Activated CD4-positive, alpha-beta T cell treated with anti-CD3 and anti-CD28 coated beads for 1 hour (primary cell): ENCODE measurements at places on chromosomes 12 and 14.

GRCh38 chr14:95041477-95042020 is 115.8 kb downstream of the DICER1 start:
- DNase-seq = no peak

DNA sequence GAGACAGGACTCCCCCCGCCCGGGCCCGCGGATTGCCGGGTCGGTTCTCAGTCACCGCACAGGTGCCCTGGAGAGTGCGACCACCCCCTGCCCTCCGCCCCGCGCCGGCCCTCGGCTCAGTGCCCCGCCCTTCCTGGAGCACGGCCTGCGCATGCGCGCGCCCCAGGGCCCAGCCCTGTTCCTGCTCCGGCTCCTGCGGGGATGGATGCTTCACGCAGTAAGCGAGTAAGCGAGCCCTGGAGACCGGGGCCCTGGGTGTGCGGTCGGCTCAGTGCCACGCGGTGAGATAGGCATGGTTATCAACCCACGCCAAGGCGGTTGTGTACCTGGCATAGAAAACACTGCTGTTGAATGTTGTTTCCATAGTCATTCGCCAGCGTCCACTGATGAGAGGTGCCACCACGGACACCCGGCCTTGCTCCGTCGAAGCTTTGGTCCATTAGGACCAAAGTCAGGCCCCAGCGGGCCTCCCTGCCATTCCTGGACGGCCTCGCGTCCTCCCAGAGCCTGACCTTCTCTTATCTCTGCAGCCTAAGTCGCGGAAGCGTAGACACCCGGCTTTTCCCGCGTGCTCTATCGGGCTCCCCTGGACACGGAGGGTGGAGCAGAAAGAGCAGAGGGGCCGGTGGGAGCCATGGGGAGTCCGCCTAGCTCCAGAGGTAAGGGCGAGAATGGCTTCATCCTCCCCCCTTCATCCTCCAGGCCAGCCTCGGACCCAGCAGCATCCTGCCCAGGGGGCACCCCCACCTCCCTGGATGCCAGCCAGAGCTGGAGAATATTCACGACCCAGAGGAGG is 90.6 kb downstream of the PAPOLA start:
- peak; percentile 43 for DNase-seq

- no peak for DNase-seq
These were observed 68.3 kb downstream of the FOXN3 start for GRCh38 chr14:89348722-89349121.

- no peak for DNase-seq
These were observed 8.5 kb downstream of the ZFP36L1 start for GRCh38 chr14:68784226-68784910.

GRCh38 chr14:41355866-41356265 is 250.8 kb upstream of the LRFN5 start:
- no peak for DNase-seq

DNA sequence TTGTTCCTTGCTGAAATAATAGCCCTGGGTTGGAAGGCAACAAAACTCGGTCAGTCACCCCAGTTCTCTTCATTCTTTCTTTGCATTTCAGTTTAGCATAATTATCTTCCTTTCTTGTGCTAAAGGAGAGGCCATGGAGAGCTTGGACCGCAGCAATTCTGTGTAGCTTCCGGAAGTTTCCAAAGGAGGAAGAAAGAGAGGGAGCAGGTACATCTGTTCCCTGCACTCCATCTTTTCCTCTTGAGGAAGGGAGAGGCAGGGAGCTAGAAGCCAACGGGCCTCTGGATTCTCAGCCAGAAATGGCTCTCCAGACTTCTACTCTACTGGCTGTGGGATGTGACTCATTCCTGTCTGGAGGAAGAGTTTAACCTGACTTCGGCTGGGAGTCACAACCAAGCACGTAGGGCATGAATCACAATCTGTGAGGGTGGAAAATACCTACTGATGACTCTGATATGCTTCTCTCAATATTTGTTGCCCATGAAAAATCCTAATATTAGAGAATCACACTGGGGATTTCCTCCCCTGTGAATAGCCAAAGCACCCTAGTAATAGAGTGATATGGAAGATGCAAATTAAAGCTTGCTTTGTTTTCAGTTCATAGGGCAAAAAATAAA is 17.0 kb downstream of the ANO6 start:
- no peak for DNase-seq

- DNase-seq = no peak
These were observed 230.3 kb downstream of the SUDS3 start for GRCh38 chr12:118606690-118607089.

GRCh38 chr14:70020352-70021170 is 141.3 kb downstream of the SMOC1 start:
- DNase-seq = no peak

GRCh38 chr12:42977451-42978230 is 388.1 kb upstream of the PRICKLE1 start:
- DNase-seq = no peak

- DNase-seq = no peak
These were observed 3.2 kb upstream of the MEG3 start for GRCh38 chr14:100822532-100823296.

GRCh38 chr14:70919774-70920173 is 12.5 kb downstream of the PCNX1 start:
- no peak for DNase-seq

DNA sequence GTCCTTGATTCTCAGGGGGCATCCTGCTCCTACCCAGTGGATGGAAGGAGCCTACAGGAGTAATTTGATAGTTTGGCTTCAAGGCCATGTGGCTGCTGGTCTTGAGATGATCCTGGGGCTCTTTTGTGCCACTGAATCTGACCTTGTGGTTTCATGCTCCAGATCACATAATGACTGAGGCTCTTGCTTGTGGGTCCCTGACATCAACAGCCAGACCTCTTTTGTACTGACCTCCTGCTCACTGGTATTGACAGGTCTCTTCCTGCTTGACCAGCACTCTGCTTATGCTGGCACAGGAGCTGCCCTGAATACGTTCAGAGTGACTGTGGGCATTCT is 23.2 kb upstream of the JPH4 start:
- DNase-seq = no peak

DNA sequence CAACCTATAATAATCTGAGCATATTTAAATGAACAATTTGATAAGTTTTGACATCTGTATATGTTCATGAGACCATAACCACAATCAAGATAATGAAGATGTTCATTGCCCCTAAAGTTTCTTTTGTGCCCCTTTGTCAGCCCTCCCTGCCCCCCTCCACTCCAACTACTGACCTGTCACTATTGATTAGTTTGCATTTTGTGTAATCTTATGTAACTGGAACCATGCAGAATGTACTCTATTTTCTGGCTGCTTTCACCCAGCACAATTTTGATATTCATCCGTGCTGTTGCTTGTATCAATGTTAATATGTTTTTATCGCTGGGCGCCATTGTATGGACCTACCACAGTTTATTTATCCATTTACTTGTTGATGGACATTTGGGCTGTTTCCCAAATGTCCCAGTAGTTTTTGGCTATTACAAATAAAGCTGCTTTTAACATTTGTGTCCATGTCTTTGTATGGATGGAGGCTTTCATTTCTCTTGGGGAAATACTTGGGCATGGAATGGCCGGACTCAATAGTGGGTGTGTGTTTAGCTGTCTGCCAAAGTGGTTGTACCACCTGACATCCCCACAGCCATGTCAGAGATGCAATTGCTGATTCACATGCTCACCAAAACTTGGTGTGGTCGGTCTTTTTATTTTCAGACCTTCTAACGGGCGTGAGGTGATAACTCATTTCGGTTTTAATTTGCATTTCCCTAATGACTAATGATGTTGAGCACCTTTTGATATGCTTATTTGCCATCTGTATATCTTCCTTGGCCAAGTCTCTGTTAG is 38.9 kb downstream of the EML1 start:
- no peak for DNase-seq

GRCh38 chr12:55743406-55744339 is 751 bp downstream of the GDF11 start:
- peak; percentile 29 for DNase-seq

DNA sequence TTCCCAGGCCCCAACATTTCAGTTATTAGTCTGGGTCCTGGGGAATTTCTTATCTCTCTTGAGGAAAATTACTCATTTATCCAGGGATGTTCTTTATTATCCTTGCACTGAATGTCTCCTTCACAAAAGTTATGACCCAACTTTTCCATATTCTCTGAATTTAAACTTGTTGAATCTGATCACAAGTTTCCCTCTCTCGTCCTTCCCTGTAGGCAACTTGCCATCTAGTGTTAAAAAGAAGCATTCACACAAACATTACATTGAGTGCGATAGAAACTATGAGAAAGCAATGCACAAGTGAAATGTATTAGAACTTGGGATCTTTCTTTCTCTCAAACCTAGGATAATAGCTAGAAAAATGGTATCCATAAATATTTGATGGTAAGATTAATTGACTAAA is 608.4 kb downstream of the FSCB start:
- DNase-seq = no peak

DNA sequence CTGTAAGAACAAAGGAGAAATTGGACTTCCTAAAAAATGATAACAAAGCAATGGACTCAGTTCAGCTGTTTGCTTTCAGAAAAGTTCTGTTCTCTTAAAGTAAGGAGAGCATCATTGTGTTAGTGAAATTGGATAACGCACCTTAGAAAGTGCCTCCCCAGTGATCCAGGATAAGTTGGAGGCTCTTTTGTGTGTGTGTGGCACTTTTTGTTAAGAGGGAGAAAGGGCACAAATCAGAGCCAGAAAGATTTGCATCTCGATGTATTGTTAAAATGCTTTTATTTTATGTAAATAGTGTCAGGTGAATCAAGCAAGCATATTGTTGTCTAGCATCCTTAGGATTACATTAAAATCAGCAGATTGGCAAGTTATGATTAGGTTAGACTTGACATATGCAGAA is 2.1 kb downstream of the STK38L start:
- no peak for DNase-seq

GRCh38 chr12:80704420-80704819 is 3.0 kb upstream of the MYF6 start:
- no peak for DNase-seq

DNA sequence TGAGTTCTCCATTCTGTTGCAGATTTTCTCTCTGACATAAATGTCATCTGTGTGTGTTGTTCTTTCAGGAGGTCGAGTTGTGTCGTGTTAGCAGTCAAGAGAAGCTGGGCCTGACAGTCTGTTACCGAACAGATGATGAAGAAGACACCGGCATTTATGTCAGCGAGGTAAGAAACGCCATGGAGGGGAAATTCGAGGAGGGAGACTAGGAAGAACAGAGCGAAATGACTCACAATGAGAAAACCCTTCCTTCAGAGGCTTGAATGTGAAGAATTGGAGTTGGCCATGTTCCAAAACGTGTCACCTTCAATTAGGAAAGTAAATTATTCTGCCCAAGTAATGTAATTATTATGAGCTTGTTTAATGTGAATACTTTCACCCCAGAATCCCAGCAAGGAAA is 364.5 kb downstream of the PDZRN4 start:
- no peak for DNase-seq

DNA sequence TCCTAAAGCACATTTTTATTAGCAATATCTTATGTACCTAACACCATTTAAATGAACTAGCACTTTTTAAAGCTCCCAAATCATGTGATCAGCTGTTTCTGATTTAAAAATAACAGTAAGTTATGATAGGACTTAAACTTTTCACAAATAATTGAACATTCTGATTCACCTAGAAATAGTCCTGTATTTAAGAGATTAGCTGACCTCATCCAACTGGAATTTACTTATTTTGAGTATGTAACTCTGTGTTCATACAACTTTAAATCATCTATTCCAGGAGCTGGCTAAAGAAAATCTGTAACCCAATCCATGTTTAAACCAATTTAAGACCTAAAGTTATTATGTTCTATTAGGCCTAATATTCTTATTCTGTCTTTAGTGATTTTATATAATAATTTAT is 184.3 kb downstream of the CCDC91 start:
- DNase-seq = no peak

DNA sequence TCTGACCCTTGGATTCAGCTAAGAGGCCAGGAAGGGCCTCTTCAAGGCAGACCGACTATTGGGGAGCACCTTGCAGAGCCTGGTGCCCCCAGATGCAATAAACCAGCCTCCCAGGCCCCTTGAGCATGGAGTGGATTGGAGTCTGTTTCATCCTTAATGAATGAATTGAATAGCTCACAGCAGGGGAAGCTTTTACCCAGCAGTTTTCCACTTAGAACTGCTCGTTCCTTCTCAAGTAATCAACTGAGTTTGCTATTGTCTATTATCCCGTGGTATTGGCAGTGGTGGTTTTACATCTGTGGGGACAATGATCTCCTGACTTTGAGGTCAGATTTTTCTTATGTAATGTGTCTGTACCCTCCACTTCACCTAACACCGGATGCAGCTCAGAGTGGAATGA is 197.6 kb downstream of the AACS start:
- DNase-seq = no peak

DNA sequence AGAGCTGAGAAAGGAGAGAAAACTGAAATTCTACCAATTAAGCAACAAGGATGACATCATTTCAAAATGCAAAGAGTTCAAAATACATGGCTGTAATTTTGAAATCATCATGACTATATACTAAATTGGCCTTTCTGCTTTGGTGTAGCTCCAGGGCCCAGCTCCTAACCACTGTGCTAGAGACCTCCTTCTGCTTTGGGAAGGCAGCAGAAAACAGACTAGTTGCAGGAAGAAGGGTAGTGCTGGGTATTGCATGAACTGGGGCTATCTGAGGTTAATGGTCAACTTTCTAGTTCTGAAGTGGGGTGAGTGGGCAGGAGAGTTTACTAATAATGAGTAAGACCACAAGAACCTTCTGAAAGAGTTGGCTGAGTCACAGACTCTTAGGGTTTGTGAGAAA is 66.2 kb downstream of the PTGER2 start:
- DNase-seq = no peak

GRCh38 chr14:93200553-93200952 is 6.3 kb downstream of the GON7 start:
- no peak for DNase-seq

- no peak for DNase-seq
These were observed 316.5 kb upstream of the OR4E1 start for GRCh38 chr14:21990116-21990515.

- no peak for DNase-seq
These were observed 22.3 kb upstream of the GNS start for GRCh38 chr12:64781280-64782190.

- DNase-seq = no peak
These were observed 5.8 kb upstream of the PUS1 start for GRCh38 chr12:131923260-131923659.

- DNase-seq = no peak
These were observed 100.4 kb downstream of the IRF2BPL start for GRCh38 chr14:76927971-76928700.

- DNase-seq = no peak
These were observed 174.9 kb downstream of the PIK3C2G start for GRCh38 chr12:18436170-18436569.

GRCh38 chr14:89402363-89402762 is 14.7 kb downstream of the FOXN3 start:
- no peak for DNase-seq
